NCI-H2227 treated with DMSO at 0.1 percent for 48 hours (cell line): ENCODE measurements at places on chromosomes 5 and 9.

GRCh38 chr9:98593354-98594253 is 115.1 kb downstream of the GABBR2 start:
- DNase-seq, result no peak

DNA sequence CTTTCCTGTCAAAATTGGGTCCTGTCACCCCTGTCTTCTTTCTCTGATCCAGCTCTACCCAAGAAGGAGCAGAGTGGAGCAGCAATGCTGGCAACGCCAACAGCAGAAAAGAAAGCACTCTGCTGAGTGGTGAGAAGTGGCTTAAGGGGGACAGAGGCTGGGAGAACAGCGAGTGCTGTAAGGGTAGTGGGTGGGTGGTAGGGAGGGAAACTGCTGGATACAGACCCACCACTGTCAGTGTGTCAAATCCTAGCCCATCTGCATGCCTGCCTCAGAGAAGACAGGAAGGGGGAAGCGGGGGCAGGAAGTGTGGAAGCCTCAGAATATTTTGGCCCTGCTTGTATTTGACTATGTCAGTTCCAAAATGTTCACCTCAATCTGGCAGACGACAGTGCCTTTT is 170.4 kb upstream of the MAST4 start:
- no peak for DNase-seq

DNA sequence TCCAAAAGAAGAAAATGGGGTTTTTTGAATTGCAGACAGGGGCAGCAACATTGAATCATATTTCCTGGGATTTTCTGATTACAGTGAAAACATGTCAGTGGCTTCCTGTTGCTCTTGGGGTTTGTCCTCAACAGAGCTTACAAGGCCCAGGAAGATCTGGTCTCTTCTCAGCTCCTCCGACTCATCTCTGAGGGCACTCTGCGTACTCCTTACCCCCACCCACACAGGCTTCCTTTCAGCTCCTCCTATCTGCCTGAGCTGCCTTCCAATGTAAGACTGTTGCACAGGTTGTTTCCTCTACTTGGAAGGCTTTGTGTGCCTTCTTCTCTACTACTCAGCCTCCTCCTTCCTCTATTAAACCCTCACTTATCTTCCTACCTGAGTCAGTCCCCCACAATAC is 245.1 kb upstream of the MEF2C start:
- no peak for DNase-seq

GRCh38 chr5:113276493-113276892 is 158.3 kb downstream of the TSSK1B start:
- no peak for DNase-seq

- DNase-seq, result no peak
Observed at GRCh38 chr5:135615581-135616260, 36.9 kb upstream of the CXCL14 start.

DNA sequence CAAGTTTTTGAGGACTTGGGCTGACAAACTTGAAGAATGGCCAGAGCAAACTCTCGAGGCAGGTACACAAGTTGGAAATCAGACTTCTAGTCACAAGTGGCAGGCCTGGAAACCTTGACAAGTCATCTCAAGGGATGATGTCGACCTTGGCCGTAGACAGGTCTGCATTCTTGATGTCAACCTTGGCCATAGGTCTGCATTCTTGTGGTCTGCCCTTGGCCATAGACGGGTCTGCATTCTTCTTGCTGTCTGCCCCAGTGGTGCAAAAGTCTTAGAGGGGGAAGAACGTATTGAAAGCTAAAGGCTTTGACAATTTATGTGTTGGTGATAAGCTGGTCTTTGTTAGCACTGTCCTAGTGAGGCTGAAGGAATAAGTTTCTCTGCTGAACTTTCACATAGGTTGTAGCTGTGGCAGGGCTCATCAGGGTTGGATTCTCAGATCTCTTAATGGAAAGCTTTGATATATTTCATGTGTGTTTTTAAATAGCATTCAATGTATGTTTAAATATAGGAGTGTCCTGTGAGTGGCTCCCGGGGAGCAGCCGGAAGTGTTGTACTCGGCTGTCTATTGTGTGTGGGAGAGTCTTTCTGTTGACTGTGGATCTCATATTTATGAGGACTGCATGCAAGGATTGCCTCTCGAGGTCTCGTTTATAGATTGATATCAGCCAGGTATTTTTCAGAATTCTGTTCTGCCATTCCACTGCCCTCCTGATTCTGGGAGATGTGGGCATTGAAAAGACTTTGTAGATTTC is 27.0 kb downstream of the SUB1 start:
- no peak for DNase-seq

DNA sequence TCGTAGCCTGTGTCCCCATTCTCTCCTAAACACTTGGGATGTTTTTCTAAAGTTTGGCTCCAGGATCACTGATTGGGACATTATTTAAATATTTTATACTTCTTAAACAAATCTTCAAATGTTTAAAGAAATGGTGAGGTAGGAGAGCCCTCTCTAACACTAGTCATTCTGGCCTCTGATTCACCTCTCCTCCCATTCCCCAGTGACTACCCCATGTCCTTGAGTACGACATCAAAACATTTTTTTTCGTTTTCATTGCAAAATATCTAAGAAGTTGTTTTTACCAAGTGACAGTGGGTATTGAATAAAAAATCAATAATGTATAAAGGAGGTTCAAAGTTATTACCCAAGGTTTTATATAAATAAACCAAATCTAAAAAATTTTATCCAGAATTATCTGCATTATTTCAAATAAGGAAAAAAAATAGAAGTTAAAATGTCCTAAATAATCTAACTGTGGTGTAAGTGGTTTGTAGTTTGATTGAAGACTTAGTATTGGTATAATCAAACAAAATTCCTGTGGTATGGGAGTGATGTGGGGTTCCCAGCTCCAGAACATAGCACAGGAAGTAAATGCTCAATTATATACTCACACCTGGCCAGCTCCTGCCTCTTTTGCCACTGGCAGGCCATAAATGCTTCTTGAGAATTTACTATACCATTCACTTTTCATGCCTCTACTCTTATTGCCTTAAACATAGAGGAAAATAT is 51.1 kb downstream of the MAST4 start:
- no peak for DNase-seq

- DNase-seq, result no peak
Observed at GRCh38 chr5:3029396-3029795, 277.9 kb upstream of the IRX2 start.

- no peak for DNase-seq
Observed at GRCh38 chr9:18707489-18708205, 233.7 kb downstream of the ADAMTSL1 start.

DNA sequence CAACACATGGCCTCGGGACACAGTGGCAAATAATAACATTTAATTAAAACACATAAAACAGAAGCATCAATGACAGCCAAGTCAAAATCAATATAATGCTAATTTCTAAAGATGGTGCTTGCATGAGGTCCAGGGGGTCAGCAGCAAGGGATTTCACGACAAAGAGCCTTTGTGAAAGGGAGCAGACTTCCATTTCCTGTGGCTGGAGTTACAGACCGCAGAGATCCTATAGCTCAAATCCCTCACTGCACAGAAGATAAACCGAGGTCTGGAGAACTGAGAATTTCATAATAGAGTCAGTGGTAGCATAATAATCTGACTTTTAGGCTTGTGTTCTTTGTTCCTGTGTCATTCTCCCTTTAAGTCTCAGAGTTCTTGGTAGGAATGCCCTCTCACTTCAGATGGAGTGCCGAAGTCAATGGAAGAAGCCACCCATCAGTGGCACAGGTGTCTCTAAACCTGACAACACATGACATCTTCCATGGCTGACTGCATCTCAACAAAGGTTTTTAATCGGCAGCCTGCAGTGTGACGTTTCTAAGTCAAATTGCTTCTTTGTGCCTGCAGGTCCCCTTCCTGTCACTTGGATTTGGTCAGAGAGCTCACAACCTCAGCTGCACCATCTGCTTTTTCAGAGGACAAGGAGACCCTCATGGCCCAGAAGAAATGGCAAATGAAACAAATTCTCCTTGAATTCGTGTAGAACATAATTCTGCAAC is 67.4 kb downstream of the CARTPT start:
- DNase-seq, result no peak
